ENCODE measurements at places on chromosomes 12 and 14.

- peak; percentile 73 for DNase-seq
These were observed 105.2 kb upstream of the ATF7IP start for GRCh38 chr12:14260011-14260993.

DNA sequence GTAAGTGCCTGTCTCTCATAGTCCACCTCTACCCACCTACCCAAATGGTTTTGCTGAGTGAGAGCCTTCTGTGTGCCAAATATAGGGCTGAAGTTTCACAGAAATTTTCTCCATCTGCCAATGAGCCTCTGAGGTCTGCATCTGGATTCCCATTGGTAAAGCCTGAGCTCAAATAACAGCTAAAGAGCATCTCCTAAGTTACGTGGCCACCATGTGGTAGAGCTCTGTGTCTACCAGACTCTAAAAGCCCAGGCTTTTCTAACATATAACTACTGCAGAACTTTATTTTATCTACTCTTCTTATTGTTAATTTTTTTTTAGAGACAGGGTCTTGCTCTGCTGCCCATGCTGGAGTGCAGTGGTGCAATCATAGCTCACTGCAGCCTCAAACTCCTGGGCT, 16.0 kb downstream of the AMDHD1 start:
- peak; percentile 45 for DNase-seq

GRCh38 chr12:127149226-127149964, 1117.6 kb upstream of the TMEM132C start:
- no peak for DNase-seq

GRCh38 chr12:18261273-18261672, at the start of gene PIK3C2G:
Gene PIK3C2G (plus strand): TSS chr12:18261518. CDS start chr12:18282082, 20,564 bp downstream.
- DNase-seq: no peak

DNA sequence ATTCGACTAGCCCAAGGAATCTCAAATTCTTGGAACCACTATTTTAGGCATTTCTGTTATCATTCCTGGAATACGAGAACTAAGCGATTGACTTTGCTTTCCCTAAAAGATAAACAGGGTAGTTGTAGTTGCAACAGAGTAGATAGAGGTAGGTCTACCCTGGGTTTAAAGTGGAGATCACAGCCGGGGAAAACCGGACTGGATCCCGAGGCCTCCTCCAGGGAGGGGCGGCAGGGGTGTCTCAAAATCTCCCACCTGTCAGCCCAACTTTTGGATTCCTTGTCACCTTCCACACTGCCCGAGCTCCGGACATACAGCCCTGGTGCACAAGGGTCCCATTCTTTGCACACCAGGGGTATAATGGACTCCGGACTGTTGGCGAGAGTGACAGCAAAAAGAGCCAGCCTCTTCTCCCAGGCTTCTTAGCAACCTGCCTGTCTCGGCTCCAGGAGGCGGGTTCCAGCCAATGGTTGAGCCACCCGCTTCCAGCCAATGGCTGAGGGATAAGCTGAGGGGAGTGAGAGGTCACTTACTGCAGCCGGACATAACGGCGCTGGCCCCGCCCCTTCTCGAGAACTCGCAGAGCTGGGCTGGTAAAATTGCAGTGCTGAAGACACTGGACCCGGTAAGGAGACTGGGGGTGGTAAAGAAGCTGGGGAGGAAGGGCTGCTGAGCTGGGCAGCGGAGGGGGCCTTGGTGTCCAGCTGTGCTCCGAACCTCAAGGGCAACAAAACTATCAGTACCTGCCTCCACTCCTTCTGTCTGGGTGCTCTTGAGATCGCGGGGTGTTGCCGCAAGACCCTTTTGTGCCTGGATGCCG, at the start of gene SUOX:
Gene SUOX, plus strand, starts transcription at position 562 of the 820 bp plus-strand sequence. CDS start 4,946 bp downstream, outside the sequence.
- DNase-seq: peak; percentile 88

- peak; percentile 1 for DNase-seq
These were observed 161.3 kb downstream of the RPL10L start for GRCh38 chr14:46490238-46490685.

DNA sequence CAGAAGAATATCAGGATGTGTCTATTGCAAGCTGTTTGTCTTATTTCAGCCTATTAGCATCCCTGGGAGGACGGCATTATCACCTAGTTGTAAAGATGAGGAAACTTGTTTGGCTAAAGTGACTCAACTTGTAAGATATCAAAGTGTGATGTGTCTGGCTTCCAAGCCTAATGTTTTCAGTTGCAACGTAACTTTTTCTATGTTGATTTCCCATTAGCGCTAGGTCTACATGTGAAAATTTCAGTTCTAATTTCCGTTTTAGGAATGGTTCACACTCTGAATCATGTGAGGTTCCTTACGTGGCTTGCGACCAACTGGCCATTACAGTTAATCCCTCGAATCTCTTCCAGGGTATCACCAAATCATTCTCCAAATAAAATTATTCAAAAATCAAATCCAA, 58.0 kb downstream of the LLPH start:
- DNase-seq: no peak

DNA sequence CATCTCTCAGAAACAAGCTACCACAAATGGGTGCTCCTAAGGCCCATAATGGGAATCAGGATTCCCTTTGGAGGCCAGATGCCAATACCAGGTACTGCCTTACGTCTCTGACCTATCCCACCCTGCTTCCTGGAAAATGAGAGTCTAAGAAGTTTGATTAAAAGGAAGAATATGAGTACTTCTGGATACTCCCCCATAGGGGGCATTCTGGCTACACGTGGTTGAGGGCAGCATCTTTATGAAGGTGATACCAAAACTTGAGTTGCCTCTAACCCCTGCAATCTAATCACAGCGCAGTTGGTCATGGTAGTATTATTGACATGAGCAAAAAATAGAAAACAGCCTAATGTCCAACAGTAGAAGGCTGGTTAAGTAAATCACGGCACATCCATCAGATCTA, 184.2 kb upstream of the LHX5 start:
- DNase-seq: no peak

- peak; percentile 20 for DNase-seq
These were observed 60.9 kb upstream of the OR4E1 start for GRCh38 chr14:21734457-21735074.
